ENCODE measurements at places on chromosomes 6 and 20.
A peak's percentile ranks its signal among the peaks of the same experiment; 100 is the strongest.

DNA sequence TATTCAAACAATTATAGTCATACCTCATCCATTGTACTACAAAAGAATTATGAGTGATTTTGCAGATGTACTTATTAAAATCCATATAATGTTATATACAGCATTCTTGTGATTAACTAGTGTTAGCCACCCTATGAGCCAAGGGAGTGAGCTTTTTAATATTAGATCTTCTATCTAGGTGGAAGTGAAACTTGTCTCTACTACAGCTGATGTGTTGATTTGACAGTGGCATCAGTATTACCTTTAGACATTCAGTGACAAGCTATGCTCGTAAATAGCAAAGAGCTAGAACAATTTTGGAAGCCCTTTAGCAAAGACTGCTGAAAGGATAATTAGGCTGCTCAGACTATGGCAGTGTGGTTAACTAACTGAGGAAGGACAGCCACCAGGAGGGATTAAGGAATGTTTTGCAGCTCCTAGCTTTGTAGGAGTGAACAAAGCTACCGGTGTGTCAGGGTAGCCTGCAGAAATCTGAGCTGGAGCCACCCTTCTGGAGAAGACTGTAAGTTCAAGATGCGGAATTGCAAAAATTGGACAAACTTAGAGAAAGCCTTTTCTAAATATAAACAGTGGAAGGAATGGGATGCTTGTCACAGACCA, 73.7 kb downstream of the AFG1L start:
- no peak for DNase-seq

DNA sequence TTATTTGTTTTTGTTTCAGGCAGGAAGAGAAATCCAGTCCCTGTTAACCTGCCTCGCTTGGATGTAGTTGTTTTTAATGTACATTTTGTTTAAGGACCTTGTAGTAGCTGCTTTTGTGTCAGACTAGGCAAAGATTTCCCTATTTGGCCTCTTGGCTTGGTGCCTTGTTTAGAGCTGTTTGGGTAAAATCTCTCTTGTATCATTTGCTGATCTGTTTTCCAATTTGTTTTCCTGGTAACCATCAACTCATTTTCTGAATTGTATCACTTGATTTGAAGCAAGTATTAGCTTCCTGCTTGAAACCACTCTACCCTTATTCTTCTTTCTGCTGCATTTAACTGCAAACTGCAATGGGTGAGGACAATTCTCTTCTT, 160.7 kb downstream of the ZFAND3 start:
- DNase-seq = no peak

DNA sequence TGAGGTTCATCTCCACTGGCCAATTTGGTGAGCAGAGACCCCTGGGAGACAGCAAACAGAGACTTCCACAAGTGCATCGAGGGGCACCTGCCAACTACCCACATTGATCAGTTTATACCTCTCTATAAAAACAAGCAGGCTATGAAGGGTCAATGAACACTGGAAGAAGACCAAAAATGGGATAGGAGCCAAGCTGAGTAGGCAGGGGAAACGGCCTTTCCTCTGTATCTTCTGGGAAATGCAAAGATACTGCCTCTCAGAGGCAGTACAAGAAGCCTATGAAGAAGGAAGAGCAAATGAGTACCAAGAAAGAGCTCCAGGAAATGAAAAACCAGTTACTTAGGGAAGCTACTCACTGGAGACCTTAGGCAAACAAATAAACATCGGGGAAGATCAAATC, 247.7 kb downstream of the GMDS start:
- DNase-seq = no peak

DNA sequence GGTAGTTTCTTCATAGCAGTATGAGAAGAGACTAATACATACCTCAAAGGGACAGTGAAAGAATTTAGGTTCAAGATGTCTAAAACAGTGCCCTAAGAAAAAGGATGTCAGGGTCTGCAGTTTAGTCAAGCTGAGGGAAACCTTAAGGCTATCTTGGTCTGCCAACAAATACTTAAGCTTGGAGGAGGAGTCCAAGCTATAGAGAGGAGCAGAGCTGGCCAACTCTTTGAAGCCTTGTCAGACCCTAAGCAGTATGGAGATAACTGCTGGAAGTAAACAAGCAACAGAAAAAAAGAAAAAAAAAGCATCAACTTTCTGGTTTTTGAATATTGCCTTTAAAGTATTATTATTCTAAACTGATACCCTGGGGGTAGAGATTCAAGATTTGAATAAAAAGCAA, 1518.1 kb downstream of the GRIK2 start:
- DNase-seq = no peak

GRCh38 chr6:146598772-146599405, at the start of gene ADGB:
Gene ADGB (plus strand): TSS chr6:146598972. CDS start chr6:146599041, 69 bp downstream.
- peak; percentile 30 for DNase-seq

- DNase-seq = no peak
These were observed 6.5 kb downstream of the ELOVL5 start for GRCh38 chr6:53342217-53342616.

- no peak for DNase-seq
These were observed 4.4 kb downstream of the PYGB start for GRCh38 chr20:25252230-25252651.

- DNase-seq = no peak
These were observed 247.9 kb downstream of the RFPL4B start for GRCh38 chr6:112594886-112595594.

- no peak for DNase-seq
These were observed 905 bp downstream of the RARS2 start for GRCh38 chr6:87588756-87589407.

- DNase-seq = peak; percentile 68
These were observed 34.4 kb downstream of the PCNA start for GRCh38 chr20:5085380-5085779.

DNA sequence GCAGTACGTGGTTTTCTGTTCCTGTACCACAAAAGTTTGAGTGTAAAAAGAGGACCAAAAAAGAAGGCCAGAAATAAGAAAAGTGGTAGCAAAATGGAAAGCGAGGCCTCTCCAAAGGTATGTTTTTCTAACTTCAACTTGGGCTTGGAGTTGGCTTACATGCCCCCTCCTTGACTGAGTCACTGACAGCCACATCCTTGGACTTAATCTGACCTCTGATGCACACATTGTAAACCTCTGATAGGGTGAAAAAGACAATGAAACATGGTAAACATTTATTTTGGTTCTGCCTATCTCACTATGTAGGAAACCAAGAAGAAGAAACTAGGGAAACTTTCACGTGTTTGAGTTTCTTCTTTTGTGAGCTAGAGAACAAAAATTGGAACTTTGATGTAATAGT, 503.2 kb upstream of the ID4 start:
- no peak for DNase-seq

DNA sequence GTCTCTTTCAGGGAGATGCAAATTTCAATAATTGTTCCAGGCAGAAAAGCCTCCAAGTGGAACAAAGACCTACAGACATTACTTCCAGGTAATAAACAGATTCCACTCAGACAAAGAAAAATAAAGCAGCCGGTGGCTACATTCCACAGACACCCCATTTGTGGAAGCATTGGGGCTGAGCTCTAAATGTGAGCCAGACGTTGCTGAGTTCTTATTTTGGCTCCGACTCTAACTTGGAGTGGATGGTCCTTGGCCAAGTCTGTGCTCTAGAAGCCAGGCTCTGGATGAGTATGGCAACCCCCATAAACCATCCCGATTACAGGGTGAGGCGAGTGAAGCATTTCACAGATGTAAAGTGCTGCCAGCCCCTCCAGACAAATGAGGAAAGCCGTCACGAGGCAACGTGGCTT, 6.6 kb downstream of the TRAM2 start:
- DNase-seq = no peak

GRCh38 chr6:12371641-12372146, 81.5 kb downstream of the EDN1 start:
- DNase-seq = no peak

DNA sequence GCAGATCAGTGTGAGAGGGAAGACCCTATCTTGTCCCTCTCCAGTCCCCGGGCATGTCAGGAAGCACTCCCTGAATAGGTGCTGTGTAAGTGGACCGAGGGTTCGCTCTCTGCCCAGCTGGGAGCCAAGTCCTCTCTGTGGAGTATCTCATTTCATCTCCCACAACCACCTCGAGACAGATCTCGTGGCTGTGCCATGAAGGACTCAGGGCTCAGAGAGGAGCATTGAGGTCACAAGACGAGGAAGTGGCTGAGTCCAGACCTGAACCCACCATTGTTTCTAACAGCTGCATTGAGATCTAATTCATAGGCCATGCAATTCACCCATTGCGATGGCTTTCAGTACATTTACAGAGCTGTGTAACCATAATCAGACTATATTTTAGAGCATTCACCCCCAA, 34.7 kb upstream of the STX16 start:
- DNase-seq = no peak

GRCh38 chr6:128532136-128532535, 11.7 kb upstream of the PTPRK start:
- DNase-seq = no peak
